ENCODE measurements at places on chromosomes 13 and 19.

DNA sequence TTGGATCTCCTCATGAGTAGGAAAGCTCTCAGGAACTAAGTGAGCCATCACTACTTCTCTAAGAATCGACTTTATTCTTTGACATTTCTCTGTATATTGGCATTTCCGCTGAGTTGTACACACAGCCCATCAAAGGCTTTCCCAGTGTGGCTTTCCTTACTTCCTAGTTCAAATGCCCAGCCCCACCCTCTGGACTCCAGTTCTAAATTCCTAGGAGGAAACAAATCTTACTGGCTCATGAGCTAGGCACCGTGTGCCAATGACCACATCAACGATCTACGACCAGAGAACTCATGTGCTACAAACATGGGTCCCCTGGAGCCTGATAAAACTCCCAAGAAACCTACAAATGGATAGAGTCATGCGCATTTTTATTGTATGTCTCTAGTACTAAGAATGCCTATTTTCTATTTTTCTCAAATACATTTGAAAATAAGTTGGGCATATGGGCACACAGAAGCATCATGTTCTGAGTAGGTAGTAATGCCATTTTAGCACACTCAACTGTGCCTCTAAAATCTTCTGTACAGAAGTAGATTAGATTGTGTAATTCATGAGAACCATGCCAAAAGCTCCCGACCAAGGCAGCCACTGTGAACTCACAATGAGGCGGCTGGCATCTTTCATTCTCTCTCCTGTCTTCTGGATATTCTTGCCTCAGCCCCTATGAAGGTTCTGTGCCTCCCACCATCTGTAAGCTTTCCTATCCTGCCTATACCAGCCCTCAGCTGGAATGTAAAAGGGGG lies 10.5 kb upstream of the RAP2A start:
- no peak for DNase-seq

GRCh38 chr13:37107456-37107855 lies 2.0 kb upstream of the CSNK1A1L start:
- DNase-seq = no peak

GRCh38 chr19:53553156-53553555 lies 15.2 kb downstream of the ZNF331 start:
- no peak for DNase-seq

DNA sequence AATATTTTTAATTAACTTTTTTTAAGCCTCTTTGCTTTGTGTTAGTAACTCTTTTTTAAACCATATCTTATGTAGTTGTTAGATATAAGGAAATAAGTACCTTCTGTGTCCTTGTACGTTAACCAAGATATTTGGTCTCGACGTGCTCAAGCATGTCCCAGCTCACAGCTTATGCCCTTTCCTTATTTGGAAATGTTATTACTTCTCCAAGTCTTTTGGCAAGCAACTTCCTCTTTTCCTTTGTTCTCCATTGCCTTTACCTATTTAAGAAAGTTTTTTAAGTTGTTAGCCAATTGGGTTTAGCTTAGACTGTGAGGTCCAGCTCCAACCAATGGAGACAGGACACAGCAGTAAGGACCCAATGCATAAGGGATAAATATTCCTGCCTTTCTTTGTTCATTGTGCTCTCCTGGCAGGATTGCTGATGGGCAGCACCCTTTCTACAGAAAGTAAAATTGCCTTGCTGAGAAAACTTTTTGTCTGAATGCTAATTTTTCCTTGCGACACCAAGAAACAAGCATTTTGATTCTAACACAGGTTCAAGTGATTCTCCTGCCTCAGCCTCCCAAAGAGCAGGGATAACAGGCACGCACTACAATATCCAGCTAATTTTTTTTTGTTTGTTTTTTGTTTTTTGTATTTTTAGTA lies 5.2 kb downstream of the DKKL1 start:
- DNase-seq = no peak

DNA sequence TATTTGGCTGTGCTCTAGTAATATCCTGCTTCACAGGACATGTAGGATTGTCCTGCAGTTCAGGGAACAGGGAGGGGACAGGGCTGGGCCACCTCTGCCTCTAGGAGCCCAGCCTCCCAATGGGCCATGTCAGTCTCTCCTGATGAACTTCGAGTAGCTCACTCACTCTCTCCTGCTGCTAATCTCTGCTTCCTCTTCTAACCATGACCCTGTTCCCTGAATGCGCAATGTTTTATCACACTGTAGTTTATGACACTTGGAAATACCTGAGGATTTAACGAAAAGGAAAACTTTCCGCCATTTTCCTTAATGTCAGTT lies 9.2 kb downstream of the PARP4 start:
- DNase-seq = no peak

- DNase-seq = no peak
Observed at GRCh38 chr19:46239193-46240024, 9.9 kb downstream of the IGFL1 start.

GRCh38 chr19:33472691-33473652 lies 48.6 kb downstream of the PEPD start:
- DNase-seq = peak; percentile 97

DNA sequence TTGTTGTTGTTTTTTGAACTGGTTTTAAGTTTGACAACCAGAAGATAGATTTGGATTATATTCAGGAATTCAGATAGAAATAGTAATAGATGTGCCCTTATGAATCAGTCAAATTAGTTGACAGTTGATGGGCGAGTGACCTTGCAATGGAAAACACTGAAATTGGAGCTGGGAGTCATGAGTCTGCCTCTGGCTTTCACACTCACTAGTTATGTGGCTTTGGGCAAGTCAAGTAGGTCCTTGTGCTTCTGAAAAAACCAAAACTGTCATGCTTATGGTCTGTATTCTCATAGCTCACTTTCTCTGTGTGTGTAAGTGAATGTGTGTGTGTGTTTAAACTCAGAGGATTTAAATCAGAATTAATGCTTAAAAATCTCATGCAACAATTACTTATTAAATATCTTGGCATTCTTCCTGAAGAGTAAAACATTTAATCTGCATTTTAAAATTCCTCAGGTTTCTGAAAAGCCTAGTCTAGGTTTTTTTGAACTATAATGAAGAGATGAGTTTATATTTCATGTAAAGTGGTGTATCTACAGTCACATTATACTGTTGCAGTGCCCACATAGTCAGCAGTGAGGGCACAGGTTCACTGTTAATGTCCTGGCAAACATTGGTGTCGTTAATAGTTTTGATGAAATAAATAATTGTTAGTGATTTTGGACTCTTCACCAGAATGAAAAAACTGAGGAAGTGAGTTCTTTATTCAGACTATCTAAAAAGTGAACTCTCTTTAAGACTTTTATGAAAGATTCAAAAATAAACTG lies 32.5 kb downstream of the UCHL3 start:
- DNase-seq = peak; percentile 37

DNA sequence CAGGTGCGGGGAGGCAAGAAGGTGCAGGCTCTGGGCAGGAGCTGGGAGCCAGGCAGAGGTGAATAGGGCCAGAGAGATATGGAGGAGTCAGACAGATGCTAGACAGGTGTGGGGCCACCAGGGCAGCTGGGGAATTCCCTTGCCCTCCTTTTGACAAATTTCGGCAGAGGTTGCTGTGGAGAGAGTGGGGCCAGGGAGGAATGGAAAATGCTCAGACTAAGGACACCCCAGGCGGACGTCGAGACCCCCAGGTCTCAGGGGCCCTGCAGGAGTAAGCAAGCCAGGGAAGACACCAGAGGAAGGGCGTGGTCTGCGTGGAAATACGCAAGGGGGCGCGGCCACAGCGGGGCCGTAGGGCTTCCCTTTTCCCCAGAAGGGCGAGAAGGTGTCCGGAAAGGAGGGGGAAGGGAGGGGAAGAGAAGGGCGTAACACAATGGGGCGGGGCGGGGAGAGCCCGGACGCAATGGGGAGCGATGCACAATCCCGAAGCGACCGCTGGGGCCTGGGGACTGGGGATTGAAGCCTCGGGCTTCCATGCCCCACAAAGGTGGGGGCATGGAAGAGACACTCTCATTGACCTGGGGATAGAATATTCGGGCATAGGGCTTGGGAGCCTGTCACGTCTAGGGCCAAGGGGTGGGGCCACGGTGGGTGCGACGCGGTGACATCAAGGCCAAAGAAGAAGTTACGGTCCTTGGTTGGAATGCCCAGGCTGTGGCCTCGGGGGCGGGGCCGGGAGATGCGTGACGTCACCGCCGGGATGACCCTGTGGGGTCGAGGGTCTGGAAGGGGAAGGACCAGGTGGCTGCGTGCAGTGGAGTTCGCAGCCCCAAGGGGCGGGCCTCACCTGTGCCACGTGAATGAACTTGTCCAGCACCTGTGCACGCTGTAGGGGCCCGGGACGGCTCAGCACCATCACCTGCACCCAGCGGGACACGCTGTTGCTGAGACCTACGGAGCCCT lies 8.2 kb downstream of the RASGRP4 start:
- DNase-seq = peak; percentile 58

DNA sequence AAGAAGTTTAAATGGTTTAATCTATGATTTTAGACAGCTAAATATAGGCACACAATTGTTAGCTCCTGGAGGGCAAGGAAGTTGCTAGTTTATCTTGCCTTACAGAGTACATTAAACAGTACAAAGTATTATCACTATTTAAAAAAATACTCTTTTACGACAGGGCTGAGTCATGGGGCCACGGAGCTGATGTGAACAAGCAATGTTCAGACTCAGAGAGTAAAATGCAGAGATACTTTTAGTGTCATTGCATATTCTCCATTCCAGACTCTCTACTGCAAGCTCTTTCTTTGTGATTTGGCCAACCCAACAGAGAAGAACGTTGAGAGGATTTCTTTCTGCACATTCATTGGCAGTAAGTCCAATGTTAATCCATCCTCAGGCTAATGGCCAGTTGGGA lies 352.4 kb downstream of the SPRY2 start:
- DNase-seq = peak; percentile 39

DNA sequence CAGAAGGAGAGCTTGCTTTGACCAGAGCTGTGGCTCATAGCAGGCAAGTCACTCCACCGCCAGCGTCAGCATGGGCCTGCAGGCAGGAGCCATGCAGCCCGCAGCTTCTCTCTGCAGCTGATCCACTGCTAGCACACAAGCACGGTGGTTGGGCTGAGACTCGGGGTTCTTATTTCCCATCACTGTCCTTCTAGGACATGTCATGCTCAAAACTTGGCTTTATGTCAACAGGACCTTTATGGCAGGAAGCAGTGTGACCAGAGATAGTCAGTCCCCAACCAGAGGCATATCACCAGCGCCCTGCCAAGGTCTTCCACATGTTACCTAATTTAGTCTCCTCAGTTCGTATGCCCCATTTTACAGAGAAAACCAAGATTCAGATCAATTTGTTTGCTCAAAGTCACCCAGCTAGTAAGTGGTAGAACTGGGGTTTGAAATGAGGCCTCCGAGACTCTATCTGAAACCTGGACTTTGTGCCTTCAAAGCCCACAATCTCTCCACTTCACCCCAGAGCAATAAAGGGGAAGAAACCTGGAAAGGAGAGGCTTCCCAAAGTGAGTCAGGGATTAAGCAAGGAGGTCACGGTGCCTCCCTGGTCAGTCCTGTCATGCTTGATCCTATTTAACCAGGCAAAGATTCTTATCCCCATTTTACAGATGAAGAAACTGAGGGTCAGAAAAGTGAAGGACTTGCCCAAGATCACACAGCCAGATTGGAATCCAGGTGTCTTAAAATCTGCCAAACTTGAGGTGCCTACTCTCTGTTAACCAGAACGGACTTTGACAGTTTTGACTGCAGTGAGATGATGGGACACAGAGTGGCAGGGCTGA lies 5.1 kb downstream of the TMEM272 start:
- DNase-seq = no peak

DNA sequence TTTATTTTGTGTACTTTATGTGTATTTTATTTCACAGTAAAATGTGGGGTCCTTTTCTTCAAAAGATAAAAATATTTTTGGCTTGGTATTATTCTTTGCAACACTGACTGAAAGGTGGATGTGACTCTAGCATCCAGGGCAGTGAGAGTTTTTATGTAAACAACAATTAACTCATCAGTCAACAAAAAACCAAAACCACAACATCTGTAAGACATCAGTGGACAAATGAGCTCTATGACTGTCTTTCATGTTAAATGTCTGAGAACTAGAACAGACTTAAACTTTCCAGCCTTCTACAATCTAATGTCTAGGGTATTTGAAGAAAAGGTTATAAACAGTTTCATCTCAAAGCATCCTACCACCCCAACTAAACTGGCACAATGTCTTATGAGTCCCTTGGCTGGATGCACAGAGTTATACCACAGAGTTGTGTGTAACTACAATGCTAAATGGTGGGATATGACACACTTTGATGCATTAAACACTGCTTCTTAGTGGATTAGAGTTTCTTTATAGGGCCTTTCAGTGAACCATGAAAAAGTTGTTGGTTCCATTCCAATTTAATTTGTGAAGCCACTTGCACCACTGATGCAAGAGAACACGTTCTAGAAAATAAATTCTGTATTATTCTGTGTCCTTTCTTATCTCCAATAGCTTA lies 544.2 kb upstream of the KLF12 start:
- DNase-seq = no peak

DNA sequence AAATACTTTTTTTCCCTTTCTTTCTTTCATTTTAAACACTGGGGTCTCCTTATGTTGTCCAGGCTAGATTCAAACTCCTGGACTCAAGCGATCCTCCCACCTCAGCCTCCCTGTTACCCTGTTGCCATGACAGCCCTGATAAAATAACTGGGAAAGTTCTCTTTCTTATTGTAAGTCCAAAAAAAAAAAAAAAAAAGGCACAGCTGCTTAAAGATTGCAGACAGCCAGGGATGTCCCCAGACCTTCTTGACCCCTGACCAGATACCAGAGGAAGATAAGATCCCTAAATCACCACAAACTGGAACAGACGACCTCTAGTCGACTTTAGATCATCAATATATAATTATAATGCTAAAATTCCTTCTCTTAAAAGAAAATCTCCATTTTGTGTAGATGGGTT lies 1.1 kb upstream of the MVB12A start:
- no peak for DNase-seq

DNA sequence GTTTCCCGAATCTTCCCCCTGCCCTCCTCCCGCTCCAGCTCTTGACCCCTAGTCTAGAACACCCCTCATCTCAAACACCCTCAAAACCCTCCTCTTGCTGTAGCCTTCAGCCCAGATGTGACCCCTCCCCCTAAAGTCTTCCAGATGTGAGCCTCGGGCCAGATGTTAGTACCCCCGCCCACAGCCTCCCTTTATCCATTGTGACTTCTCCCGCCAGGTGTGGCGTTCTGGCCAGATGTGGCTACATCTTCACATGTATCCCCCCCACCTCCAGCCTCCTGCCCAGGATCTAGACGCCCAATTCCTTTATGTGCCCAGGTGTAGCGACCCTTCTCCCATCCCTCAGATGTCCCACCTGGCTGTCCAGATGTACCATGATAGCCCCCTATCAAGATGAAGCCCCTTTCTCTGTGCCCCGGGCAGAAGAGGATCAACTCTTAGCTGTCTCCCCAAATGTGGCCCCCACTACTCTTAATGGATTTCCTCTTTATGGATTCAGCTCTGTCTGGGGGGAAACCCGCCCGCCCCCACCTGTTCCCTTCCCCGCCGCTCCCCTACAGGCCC lies 517 bp upstream of the LTBP4 start:
- DNase-seq = peak; percentile 62

DNA sequence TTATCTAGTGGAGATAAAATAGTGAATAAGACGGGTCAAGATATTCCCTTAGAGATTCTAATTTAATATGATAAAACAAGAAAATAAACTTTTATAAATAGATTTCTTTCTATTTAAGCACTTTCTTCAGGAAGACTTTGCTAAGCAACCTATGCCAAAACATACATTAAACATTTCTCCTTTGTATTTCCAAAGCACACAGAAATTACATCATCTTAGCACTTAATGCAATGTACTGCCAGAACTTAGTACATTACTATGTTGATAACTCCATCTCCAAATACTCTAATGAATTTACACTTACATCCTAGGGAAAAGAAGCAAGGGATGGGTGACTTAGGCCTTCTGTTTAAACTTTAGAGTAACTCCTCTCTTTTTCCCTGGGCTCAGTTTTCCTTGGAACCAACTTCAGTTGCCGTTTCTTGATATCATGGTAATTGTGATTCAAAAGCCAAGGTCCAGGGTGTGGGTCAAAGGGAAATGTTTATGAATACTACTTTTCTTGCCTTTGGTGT lies 322.6 kb upstream of the PCDH20 start:
- DNase-seq = no peak
